HFFc6 (cell line): ENCODE measurements at places on chromosomes 7 and 10.
A peak's percentile ranks its signal among the peaks of the same experiment; 100 is the strongest.

GRCh38 chr7:131164025-131164925 lies 163.4 kb upstream of the MKLN1 start:
- DNase-seq: peak; percentile 94

GRCh38 chr7:114085592-114086501 lies 167.0 kb upstream of the PPP1R3A start:
- peak; percentile 25 for DNase-seq

DNA sequence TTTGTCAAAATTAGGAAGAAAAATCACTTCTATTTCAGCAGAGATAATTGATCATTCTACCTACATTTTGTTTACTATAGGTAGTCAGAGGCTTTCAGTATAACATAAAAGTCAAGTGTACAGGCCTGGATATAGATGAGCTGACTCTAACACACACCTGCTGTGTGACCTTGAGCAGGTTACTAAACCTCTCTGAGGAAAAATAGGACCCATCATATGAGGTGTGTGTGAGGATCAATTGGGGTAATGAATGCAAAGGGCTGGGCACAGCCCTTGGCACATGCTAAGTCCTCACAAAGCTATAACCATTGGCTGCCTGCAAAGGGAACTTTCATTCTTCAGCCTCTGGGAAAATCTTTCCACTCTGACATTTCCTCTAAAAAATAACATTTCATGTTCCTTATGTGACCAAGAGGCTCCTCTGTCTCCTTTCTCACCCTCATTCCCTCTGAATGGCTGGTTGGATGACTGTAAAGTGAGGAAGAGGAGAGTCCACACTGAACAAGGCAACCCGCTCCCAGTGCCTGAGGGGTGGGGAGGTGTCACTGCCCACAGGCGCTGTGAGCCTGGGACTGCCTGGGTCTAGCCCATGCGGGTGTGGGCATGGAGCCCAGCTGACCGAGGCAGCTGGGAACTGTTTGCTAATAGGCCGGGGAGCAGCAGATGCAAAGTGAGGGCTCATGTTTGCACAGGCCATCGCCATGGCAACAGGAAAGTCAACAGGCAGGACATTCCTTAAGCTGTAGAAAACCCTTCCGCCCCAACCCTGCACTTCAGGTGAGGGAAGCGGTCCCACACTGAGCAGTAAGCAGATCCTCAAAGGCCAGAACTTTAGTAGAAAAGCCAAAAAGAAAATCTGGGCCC lies 36.8 kb downstream of the MYOF start:
- DNase-seq: peak; percentile 98

- no peak for DNase-seq
Observed at GRCh38 chr10:118808601-118809356, 54.0 kb upstream of the CACUL1 start.

- DNase-seq: peak; percentile 81
Observed at GRCh38 chr10:34109952-34110702, 705.0 kb downstream of the PARD3 start.

DNA sequence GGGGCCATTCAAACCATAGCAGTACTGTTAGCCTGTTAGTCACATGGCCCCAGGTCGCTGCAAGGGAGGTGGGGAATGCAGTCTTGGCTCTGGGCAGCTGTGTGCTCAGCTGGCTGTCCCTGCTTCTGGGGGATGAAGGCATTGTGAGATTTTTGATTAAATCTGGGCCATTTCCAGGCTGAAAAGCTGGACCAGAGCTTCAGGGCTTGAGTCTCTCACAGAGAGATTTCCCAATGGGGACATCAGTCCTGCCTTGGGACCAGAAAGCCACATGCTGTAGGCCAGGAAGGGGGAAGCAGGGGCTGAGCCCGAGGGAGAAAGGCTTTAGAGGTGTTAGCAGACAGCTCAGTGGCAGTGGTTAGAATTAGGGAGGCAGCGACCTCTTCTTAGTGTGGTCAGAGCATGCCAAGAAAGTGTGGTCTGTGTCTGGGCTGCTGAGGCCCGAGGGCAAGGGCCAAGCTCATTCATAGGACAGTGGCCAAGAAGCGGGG lies 33.6 kb downstream of the PALD1 start:
- DNase-seq: peak; percentile 6

- DNase-seq: peak; percentile 99
Observed at GRCh38 chr10:133258818-133259601, 17.7 kb downstream of the ADAM8 start.

GRCh38 chr10:79435271-79436065 lies 10.0 kb downstream of the ZCCHC24 start:
- no peak for DNase-seq
